ENCODE measurements at places on chromosomes 3 and 15.

- no peak for DNase-seq
Measured at GRCh38 chr3:120349855-120350125, 636 bp upstream of the LRRC58 start.

- DNase-seq = no peak
Measured at GRCh38 chr15:71330638-71331162, 215.4 kb downstream of the THSD4 start.

DNA sequence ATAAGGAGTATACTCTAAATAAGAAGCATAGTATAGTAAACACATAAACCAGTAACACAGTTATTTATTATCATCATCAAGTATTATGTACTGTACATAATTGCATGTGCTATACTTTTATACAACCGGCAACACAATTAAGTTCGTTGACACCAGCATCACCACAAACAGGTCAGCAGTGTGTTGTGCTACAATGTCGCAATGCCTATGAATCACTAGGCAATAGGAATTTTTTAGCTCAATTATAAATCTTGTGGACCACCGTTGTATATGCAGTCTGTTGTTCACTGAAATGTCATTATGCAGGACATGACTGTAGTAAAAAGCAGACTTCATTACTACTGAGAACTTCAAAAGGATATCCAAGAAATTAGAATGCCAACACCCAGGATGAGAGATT, 177.0 kb downstream of the PDCD6IP start:
- DNase-seq = no peak

DNA sequence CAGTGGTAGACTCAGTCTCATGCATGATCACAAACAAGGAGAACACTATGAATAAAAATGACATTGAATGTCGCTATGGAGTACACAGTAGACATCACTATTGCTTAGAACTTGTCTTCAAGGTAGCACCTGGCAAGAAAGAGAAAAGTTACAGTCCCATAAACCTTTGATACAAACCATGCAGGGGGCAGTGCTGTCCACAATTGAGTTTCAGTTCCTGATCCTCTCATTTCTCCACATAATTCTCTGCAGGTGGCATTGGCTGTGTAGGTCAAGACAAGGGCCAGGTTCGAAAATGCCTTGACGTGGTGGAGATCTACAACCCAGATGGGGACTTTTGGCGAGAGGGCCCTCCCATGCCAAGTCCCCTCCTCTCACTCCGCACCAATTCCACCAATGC, 47.9 kb downstream of the KBTBD12 start:
- no peak for DNase-seq
